ENCODE measurements at places on chromosomes 1 and 21.

- DNase-seq, result no peak
Observed at GRCh38 chr1:229894532-229894931, 172.5 kb upstream of the GALNT2 start.

DNA sequence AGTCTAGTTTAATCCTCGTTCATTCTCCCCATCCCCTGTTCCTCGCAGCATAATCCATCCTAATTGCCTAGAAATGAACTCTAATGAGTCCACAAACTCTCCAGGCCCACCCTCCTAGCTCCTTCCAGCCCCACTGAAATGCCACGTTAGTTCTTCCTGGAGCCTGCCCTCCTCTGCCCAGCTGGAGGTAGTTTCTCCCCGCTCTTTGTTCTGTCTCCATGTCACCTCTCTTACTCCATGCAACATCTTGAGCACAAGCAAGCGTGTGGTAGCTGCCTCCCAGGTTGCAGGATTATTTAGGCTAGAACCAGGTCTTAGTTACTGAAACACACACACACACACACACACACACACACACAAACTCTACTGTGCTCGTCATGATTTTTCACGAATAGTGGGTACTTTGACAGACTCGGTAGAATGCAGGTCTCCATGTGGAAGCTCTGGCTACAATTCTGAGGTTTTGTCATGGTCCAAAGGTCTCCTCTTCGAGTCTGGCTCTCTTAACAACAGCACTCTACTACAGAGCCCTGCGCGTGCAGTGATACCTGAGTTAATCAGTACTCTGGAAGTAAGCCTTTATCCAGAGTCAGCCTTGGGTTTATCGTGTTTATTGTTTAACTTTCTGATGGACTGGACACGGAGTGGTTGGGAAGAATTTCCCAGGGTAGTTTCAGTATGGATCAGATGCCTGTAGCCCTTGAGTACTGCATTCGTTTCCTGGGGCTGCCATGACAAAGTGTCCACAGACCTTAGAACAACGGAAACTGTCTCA, 27.5 kb downstream of the HUNK start:
- DNase-seq, result no peak

DNA sequence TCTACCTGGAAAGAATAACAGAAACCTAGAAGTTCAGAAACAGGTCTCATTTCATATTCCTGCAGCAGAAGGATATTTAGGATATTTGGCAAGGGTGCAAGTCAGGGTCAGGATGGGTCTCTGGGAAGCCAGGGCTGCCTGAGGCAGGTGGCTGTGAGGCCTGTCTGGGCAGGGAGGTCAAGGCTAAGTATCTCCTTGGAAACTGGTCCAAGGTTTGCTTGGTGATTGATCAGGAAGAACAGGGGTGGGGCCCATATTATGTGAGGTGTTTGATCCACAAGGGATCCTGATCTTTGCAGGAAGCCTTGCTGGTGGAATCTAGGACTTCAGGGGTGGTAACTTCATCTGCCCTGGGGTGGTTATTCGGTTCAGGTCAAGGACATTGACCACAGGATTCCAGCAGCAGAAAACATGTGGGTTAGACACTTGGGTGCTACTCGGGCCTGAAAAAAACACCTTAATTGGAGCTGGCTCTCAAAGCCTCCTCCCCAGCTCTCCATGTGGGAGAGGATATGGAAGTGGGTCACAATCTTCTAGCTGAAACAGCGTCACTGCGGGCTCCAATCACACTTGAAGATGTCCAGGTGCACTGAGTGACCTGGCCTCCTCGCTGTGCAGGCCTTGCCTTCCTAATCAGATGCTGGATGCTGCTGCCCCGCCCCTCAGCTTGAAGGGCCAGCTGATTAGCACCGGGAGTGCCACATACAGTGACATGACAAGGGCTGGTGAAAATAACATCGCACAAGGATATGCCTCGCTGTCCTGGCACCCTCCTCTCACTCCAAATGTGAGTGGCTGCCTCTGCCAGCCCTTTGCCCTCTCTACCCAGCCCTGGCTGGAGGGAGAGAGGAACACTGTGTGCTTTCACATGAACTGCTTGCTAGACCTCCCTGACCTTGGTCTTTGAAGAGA, 8.7 kb downstream of the CTNNBIP1 start:
- DNase-seq, result no peak

DNA sequence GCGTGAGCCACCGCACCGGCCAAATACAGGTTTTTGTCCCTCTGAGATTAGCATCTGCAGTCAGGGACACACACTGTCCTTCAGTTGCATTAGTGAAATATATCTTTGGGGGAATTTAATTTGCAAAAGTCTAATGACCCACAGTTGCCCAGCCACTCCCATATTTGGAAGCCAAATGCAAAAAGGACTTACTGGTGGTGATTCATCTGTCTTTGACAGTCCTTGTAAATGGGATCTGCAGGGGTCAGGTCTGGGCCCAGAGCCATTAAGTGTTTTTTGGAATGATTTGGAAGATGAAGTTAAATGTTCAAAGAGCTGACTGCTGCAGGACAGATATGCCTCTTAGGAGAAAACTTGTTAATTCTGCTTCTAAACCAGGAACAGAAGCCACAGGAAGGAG, 44.6 kb upstream of the DNASE2B start:
- DNase-seq, result no peak

Data from NCI-H187 treated with DMSO at 0.1 percent for 48 hours (cell line).